ENCODE measurements at places on chromosomes 2 and 18. TPM values are rescaled to one million over a fixed set of nuclear protein-coding genes. Genes with fewer than 3 reads are reported as not detected.

The DCDC2C gene
- total RNA-seq = 0.48 TPM

GRCh38 chr2:34570266-34570872 is 971.3 kb upstream of the FAM98A start:
- no peak for DNase-seq

- no peak for DNase-seq
These were observed 141.6 kb downstream of the TWIST2 start for GRCh38 chr2:238989484-238989883.

DNA sequence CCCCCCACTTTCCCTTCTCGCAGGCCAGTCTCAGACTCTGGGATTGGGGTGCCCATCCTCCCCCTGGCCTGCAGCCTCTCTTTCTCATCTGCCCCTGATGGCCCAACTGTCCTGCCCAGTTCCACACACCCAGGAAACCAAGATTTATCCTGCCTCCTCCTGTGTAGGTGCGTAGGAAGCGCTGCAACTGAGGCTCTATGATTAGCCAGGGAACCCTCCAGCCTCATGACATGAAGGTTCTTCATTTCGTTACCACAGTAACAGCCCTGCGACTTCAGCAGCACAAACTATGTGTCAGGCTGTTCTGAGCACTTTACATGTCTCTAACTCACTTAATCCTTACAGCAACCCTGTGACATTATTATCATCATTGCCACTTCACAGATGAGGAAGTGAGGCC is 305.9 kb downstream of the CELF4 start:
- no peak for DNase-seq

The MAP3K19 gene
- total RNA-seq = not detected

GRCh38 chr2:14903709-14904374 is 271.3 kb downstream of the LRATD1 start:
- DNase-seq = no peak

The COL5A2 gene
- total RNA-seq = 964 TPM

DNA sequence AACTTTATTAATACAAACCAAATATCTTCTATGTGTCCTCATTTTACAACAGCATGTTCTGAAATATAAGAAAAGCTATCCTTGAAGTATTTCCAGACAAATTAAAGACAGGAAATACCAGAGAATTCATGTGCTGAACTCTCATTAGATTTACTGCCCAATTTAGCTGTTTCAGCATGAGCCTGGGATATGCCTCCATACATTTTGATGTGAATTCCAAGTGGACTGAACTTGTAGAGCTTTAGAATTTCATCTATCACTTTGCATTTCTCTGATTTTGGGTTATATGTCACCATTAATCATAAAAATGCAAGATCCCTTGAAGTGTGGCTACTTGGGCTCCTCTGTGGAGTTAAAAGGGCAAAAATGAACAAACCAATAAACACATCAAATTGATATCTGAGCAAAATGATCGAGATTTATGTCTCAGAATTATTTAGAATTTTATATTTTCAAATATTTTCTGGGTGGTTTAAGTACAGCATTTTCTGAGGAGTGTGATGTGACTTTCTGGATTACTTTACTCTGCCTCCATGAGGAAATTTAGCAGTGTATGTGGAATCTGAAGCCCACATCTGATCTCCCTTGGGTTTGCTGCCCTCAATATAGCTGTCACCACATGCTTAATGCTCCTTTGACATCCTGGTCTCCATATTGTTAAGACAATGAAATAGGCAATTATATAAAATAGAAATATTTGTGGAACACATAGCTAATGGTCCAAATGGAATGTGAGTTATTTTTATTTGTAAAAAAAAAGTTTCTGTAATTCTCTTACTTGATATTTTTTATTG is 206.6 kb upstream of the RBMS1 start:
- no peak for DNase-seq

The ACOXL gene
- total RNA-seq = 6.2 TPM

GRCh38 chr2:76749858-76750257 is 772.3 kb downstream of the LRRTM4 start:
- no peak for DNase-seq

DNA sequence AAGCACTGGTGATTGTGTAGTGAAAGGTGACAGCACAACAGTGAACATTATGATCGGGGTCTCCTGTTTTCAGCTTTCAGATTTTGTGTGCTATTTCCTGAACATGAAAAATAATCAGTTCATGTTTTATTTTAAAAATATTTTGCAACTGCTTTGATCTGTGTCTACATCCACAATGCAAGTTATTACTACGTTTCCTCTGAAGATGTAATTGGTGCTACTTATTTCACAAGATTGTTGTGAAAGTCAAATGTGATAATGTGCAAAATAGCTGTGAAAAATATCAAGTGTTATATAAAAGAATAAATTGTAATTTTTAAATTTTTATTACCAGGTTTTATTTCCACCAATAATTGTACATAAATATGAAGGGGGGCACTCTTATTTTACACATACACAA is 6.1 kb upstream of the GCA start:
- no peak for DNase-seq

- no peak for DNase-seq
These were observed 71.7 kb downstream of the ZFP36L2 start for GRCh38 chr2:43154685-43155084.

DNA sequence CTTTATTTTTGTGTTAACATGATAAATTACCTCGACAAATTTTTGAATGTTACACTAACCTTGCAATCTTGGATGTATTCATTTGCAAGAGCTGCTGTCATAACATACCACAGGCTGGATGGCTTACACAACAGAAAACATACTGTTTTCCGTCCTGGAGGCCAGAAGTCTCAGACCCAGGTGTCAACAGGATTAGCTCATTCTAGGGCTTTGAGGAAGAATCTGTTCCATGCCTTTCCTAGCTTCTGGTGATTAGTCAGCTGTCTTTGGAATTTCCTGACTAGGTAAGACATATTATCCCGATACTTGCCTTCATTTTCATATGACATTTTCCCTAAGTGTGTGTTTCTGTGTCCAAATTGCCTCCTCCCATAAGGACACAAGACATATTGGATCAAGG is 188.6 kb upstream of the CDH19 start:
- DNase-seq = no peak

The CYTIP gene
- 3.4 TPM for total RNA-seq

DNA sequence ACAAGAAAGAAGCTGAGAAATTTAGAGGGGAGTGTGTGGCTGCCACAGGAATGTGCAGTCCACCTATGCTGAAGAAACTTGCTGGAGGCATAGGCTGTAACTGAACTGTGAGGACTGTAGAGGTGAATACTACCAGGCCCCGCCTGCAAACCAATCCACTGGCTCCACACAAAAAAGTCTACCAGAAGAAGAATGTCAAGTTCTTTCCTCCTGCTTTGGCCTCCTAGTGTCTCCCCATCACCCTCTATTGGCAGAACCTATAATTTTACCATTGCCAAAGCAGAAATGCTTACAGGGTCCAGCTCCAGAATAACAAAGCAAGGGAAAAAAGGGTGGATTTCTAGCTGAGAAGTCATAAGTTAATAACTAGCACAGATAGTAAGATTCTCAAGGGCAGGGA is 5.9 kb upstream of the ATP5MC3 start:
- no peak for DNase-seq

DNA sequence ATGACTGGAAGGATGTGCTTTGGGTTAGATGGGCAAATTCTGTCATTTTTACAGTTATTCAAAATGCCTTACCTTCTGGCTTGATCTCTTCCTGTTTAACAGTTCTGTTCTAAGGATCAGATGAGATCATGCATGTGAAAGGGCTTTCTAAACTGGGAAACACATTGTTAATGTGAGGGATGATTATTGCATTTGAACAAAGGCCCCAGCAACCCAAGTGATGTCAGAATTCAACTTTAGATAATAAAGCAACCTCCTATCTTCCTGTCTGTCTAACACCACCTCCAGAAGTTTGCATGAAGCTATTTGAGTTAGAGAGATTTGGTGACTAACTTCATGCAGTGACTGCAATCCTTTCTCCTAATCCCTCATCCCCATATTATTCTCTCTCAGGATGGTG is 77.8 kb upstream of the B3GNT2 start:
- DNase-seq = no peak

- no peak for DNase-seq
These were observed 112.0 kb downstream of the QPCT start for GRCh38 chr2:37456479-37456878.

The TMEM178A gene
- total RNA-seq = 5.2 TPM

DNA sequence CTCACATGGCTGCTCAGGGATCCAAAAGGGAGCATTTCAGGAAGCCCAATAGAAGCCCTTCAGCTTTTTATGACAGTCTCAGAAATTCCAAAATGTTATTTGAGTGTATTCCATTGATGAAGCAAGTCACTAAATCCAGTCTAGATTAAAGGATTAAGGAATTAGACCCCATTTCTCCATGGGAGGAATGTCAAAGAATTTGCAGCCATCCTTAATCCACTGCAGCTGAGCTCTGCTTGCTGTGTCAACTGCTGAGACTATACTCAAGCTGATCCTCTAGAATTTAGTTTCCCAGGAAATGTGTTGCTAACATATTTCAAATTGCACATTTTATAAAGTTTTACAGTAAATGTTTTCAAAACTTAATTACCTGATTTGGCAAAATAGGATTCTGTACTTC is 28.4 kb upstream of the C2orf69 start:
- no peak for DNase-seq

DNA sequence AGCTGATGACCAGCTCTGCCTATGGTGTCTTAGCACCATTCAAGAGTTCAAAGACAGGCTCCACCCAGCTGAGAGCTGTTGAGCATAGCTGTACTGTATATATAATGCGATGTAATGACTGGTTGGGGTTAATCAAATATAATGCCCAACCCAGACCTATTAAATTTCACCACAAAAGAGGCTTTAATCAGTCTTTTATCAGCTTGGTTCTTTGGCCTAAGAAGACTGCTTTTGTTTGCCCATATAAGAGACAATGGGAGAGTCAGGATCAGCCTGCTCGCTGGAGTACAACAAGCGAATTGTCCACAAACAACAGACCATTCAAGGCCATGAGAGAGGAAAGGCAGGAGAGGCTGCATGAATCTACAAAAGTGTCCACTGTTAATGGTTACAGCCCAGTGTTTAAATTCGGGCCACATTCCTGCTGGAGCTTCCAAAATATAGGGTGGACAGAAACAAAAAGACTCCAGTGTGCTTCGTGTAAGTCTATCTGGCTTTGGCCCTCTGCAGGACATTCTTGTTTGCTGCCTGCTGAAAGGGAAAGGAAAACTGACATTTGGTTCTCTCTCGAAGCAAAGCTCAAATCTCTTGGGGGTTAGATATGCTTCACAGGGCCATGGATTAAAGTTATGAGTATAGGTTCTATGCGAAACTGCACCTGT is 299.0 kb upstream of the FBXO11 start:
- DNase-seq = no peak

The SP5 gene
- total RNA-seq = 0.42 TPM

DNA sequence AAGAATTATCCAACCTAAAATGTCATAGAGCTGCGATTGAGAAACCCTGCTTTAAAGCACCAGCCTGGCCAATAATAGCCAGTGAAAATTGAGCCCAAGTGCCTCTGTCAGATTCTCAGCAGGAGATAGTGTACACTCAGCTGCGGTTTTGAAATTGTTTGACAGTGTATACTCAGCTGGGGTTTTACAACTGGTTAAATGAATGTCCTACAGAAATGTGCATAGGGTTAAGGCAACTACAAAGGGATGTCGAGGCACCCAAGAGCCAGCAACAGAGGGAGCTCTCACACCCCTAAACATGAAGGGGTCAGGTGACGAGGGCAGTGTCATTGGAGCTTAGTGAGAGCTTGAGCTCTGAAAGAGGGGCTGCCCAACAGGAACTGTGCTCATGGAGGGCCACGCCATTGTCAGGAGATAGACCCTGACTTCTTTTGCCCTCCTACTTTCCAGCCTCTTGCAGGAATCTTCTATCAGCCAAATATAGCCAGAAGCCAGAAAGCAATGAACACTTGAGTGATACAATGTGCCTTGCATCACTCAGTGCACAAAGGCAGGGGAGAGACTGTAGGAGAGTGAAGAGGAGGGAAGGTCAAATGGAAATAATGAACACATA is 15.1 kb downstream of the ACTG2 start:
- no peak for DNase-seq

The GALNT13 gene
- total RNA-seq = 19.5 TPM
